ENCODE measurements at places on chromosomes 3 and 15.

DNA sequence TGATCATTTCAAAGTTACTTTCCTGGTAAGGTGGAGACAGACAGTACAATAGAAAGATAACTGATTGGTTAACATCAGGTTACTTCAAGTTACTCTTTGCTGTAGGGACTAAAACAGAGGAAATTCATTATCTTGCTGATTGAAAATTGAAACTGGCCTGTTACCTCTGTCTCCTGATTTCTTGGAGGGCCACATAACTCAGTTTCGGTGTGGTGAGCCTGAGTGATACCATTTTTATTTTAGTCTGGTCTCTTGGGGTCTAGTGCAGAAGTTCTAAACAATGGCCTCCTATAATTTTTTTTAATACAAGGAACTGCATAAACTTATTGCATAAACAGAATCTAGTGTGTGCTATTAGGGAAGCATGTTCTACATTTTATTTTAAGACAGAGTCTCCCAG, 1.2 kb upstream of the ICE2 start:
- DNase-seq, result no peak

DNA sequence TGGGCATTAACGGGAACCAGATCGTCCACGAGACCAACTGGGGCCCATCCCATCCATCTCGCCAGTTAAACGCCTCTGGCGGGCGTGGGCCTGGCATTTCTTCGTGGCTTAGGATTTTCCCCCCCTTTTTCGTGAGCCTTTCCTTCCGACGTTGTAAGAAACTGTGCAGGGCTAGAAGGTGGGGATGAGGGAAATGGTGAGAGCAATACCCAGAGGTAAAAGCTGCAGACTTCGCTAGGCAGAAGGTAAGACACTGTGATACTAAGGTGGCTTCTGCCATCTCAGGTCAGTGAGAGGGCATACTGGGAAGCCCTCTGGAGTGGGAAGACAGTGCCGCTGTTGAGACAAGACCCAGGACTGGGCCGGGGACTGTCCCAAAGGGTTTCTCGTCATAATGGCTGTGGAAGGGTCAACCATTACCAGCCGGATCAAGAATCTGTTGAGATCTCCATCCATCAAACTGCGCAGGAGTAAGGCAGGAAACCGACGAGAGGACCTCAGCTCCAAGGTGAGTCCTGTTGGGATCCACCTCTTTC, 666 bp downstream of the MAPKBP1 start:
- no peak for DNase-seq

DNA sequence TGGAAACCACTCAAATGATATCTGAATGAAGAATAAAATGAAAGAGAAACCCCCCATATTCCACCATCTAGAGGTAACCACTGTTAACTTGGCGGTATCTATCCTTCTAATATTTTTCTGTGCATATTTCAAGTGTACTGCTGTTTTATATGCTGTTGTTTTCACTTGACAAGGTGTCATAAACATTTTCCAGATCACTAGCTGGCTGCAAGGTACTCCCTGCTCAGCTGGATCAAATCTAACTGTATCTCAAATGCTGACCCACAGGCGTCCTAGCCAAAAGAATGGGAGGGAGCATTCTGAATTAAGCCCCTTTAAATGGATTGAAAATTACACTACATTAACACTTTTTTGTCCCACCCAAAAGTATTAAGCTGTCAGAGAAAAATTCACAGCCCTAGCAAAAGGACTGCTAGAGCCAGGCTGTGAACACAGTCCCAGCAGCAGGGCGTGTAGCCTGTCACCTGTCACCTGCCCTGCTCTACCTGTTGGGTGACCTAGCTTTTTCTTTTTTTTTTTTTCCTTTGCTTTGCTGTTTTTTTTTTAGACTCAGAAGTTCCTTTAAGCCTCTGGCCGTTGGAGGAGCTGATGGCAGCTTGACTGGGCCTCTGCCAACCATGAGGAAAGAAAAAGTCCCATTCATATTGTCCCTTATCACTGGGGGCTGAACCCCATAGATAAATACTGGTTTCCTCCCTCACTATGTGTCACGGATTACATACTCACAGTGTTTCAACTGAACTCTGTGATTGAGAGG, 93.7 kb upstream of the TSC22D2 start:
- DNase-seq, result no peak

GRCh38 chr3:69236812-69237707, 114.7 kb upstream of the LMOD3 start:
- no peak for DNase-seq

DNA sequence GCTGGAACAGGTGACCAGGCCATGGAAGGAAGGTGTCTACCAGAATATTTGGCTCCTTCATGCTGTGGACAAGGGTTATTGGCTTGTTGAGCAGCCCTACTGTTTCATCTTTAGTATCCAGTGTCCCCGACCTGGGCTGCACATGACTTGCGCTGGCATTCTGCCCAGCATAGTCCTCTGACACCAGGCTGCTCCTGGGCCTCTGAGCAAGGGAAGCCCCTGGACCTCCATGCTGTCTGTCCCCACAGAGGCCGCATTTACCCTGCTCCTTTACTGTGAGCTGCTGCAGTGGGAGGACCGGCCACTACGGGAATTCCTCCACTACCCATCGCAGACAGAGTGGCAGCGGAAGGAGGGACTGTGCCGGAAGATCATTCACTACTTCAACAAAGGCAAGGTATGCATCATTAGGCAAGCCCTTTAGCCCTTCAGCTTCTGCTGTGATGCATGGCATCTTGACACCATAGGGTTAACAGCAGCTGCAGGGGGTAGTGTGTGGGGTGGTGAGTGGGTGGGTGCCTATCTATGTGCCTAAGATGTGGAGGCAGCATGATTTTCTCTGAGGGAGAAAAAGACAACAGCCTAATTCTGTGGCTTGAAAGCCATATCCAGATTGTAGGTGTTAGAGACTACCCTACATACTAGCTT, 44.0 kb upstream of the MANF start:
- DNase-seq, result no peak

GRCh38 chr3:111764645-111765091, 94.4 kb upstream of the PHLDB2 start:
- no peak for DNase-seq

DNA sequence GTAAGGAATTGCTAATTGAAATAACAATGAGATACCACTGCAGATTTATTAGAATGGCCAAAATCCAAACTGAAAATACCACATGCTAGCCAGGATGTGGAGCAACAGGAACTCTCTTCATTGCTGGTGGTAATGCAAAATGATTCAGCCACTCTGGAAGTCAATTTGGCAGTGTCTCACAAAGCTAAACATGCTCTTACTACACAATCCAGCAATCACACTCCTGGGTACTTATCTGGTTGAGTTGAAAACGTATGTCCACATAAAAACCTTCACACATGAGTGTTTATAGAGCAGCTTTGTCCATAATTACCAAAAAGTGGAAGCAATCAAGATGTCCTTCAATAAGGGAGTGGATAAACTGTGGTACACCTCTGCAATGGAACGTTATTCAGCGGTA, 113.3 kb downstream of the SMAD6 start:
- DNase-seq, result no peak

DNA sequence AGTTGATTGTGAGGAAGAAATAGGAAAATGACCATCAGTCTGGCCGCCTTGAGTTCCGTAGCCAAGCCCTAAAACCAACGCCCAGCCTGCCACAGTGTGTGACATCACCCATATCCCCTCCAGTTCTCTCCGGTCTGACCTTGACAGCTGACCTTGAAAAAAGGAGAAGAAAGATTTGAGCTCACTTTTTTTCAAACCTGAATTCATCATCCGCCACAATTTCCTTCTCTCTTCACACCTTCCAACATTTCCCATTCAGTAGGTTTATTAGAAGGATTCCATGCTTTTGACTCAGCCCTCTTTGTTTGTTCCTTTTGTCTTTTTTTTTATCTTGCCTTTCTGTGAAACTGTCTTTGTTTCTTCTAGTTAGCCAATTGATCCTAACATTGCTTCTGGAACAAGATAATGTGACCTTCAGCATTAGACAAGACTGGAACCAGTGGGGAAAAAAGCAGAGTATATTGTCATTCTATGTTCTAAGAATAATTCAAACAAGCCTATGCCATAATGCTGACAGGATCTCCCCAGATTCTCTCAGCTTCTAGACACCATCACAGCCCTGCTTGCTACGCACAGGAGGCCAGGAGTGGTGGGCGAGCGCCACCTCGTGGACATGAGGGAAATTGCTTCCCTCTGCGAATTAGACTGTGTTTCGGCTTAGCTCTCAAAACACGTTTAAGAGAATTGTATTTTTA, 283.1 kb downstream of the FGF12 start:
- peak; percentile 79 for DNase-seq

DNA sequence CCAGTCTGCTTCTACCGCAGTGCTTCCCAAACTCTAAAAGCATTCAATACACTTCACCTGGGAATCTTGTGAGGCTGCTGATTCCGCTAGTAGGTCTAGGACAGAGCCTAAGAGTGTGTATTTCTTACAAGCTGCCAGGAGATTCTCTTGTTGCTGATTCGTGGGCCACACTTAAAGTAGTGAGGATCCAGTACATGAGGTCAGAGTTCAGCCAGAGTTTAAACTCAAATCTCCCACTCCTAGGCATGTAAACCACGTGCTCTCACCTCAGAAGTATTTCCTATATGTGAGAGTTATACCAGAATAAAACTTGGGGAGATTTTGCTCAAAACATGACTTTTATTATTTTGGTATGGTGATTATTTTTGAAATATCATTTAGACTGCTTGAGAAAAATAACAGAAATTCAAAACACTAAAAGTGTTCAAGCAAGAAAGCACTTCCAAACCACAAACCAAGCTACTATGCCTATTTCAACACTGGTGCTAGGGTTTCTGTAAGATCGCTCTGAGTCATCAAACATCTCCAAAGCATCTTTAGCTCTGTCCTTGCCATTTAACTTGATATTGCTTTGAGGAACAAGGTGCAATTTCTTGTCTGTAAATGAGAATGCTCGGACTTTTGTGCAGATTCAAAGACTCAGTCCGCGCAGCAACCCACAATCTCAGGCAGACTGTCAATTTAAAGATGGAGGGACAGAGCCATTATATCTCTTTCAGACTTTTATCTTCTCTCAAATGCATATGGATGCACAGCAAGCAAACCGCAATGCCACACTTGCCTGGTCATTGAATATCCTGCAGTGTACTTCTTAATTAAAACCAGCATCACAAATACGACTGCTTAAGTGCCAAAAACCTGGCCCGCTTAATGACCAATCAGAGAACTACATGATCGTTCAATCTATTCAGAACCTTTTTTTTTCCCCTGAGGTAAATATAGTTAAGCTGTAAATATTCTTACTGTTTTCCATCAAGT, 59.8 kb downstream of the AGTR1 start:
- DNase-seq, result no peak

- peak; percentile 60 for DNase-seq
Measured at GRCh38 chr3:134326760-134327593, 47.3 kb downstream of the AMOTL2 start.

- no peak for DNase-seq
Measured at GRCh38 chr15:42595626-42596240, 20.3 kb downstream of the STARD9 start.

DNA sequence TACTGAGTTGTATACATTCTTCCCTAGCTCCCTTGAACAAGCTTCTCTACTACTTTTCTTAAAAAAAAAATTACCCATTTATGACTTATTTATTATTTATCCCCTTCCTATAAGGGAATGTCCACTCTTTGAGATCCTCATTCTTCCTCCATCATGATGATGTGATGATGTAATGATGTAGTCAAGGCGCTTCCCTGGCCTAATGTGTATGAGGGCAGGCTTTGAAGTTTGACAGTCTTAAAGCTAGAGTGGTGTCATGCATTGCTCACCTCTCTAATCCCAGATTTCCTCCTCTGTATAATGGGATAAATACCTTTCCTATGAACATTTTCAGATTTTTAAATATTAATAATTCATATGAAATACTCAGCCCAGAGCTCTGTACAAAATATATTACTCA, 486.0 kb upstream of the TPRG1 start:
- DNase-seq, result no peak

DNA sequence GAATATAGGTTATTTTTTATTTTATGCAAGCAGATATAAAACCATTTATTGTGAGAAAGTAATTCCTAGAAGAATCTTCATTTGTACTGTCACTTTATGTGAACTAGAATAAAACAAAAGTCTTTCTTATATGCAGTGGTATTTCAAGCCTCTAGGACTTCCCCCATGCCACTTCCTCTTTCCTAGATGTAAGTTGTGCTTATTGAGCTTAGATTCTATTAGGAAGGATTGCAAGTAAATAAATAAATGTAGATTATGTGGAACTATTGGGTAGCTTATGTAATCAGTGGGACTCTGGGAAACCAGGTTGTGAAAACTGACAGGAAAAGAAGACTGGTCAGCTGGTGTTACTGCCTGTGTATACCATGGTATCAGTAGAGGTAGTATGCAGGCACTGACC, 169.7 kb downstream of the RSRC1 start:
- DNase-seq, result no peak

DNA sequence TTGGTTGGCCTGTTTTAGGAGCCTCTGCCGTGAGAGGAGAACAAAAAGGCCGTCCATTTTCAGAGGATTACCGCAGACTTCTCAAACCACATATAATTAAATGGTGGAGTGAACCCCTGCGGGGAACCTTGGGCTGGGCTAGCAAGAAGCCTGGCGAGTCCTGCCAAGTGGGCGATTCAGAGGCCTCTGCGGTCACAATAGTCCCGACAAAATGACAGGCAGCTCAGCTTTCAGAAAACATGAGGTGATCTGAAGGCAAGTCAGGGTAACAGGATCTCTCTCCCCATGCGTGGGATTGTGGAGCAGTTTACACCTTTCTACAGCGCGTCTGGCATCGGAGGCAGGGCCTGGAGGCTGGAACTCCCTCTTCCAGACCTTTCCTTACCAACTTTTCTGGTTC, 134.8 kb downstream of the ASB7 start:
- no peak for DNase-seq

GRCh38 chr3:138914870-138915502, 32.0 kb downstream of the FOXL2 start:
- DNase-seq, result no peak

DNA sequence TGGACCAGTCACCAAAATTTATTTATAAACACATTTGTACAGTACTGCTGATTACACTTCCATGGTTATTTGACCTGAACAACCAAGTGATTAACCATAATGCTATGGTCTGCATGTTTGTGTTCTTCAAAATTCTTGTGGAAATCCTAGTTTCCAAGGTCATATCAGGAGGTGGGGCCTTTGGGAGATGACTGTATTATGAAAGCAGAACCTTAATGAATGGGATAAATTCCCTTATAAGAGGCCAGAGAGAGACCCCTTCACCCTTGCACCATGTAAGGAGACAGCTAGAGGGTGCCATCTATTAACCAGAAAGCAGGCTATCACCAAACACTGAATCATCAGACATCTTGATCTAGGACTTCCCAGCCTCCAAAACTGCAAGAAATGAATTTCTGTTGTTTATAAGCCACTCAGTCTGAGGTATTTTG, 1.9 kb downstream of the SCAPER start:
- no peak for DNase-seq

DNA sequence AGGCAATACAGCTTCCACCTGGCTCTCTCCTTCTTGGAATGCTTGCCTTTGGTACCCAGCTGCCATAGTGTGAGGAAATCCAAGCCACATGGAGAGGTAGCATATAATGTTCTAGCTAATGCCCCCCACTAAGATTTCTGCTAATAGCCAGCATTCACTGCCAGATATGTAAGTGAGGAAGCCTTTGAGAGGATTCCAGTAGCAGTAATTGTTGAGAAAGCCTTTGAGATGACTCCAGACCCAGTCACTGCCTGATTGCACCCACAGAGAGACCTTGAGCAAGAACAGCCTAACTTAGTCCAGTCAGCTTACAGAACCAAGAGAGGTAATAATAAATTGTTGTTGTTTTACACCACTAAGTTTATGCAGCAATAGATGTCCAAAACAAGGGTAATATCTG, 63.1 kb downstream of the STRIT1 start:
- DNase-seq, result no peak
